ENCODE measurements at places on chromosomes 11 and 22. TPM values are rescaled to one million over a fixed set of nuclear protein-coding genes. Genes with fewer than 3 reads are reported as not detected.

TPH1 gene
- 1.7 TPM for polyA plus RNA-seq

MUC5B gene
- 0.74 TPM for polyA plus RNA-seq

DNA sequence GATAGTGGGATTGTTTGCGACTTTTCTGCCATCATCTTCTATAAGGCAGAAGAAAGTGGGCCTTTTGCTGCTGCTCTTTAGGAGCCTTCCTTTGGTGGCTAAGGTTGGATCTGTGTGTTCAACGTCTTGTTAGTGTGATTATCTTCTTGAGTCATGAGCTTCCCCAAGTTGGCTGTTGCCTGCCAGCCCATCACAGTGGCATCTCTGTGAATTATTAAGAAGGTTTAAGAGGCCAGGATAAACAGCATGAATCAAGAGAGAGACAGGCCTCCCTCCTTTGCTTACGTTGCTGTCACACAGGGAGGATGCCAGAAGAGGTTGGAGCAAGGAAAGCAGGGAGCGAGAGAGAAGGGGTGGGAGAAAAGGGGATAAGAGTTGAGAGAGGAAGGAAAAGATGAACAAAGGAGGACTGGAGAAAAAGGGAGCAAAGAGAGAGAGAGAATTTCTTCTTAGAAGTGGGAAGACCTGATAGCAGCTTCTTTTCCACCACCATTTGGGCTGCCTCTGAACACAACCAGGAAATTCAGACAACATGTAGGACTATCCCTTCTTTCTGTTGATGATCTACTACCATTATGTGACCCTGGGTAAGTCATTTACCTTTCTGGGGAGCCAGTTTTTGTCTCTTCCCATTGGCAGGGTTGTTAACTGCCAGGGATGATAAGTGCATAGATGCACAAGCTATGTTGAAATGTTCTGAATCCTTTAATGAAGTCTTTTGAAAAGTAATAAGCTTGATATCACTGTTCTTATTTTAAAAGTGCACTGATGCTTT is 126.5 kb downstream of the NAV2 start:
- DNase-seq = no peak

DNA sequence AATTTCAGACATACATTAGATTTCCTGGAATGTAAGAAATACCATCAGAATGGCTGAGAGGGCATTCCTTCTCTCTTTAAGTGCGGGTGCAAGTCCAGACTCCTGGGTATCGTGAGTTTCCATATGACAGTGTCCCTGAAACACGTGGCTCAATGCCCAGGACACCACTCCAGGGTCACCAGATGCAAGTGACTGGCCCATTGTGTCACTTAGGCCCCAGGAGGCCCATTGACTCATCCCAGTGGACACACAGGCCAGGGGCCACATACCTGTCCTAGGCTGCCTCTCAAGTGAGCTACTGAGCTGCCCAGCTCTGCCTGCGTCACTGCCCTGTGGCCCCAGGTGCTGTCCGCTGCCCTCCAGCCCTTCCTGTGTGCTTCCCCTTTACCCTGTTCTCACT is 18.5 kb downstream of the FBLN1 start:
- DNase-seq = no peak

DNA sequence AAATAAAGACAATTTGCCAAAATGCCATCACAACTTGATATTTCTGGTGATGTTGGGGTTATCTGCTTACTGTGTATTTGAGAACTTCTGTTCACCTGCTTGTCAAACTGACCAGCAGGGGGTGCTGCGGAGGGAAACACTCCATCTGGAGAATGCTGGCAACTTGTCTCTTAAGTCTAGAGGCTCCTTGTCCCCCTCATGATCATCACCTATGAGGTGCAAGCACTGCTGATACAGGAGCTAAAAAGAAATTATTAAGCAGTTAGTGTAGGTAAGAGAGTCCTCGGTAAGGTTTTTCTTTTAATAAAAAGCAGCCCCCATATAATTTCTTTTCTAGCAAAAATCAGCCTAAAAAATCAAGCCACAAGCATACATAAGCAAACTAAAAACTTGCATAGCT is 32.7 kb upstream of the GLYATL1B start:
- no peak for DNase-seq

DNA sequence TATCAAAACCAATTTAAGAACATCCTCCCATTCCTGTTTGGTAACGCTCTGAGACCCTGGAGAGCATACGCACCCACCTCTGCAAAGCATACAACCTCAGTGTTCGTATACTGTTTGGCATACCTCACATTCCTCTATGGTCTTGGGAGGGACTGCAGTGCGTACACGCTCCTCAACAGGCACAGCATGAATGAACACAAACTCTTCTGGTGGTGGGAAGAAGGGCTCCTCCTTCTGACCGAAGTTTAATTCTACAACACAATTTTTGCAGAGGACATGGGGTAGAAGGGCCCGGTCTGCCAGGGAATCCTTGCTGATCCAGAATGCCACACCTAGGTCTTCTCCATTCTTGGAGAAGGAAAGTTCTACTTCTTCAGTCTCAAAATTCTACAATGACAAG is 5.3 kb downstream of the HNRNPUL2 start:
- no peak for DNase-seq

- DNase-seq = no peak
Measured at GRCh38 chr11:115263799-115264656, 240.2 kb downstream of the CADM1 start.
